Bone marrow (tissue), 2 donors: ENCODE measurements at places on chromosomes 7 and 10.
A peak's percentile ranks its signal among the peaks of the same experiment; 100 is the strongest.

- no peak for DNase-seq
Measured at GRCh38 chr7:115822801-115823200, 207.8 kb downstream of the TFEC start.

DNA sequence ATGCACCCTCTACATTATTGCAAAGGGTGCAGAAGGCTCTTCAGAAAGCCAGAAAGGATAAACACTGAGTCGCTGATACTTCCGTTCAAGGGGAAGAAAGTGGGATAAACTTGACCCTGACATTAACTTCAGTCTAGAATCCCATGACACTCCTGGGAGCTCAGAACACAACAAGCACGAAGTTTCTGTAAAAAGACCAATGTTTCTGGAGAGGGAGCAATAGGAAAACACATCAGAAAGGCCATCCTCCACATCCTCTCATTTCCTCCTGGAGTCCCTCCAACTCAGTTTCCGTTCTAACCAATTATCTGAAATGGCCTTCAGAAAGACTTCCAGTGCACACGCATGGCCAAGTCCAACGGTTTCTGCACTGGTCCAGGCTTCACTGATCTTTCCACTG, 113.5 kb downstream of the SORBS1 start:
- no peak for DNase-seq

GRCh38 chr7:16422103-16422435, 731 bp upstream of the CRPPA start:
- no peak for DNase-seq

GRCh38 chr7:47582764-47583738, 1.1 kb upstream of the TNS3 start:
- DNase-seq, result no peak

- no peak for DNase-seq
Measured at GRCh38 chr7:47525066-47525623, 56.8 kb downstream of the TNS3 start.

GRCh38 chr7:77450054-77450453, 33.9 kb upstream of the GSAP start:
- DNase-seq, result no peak

DNA sequence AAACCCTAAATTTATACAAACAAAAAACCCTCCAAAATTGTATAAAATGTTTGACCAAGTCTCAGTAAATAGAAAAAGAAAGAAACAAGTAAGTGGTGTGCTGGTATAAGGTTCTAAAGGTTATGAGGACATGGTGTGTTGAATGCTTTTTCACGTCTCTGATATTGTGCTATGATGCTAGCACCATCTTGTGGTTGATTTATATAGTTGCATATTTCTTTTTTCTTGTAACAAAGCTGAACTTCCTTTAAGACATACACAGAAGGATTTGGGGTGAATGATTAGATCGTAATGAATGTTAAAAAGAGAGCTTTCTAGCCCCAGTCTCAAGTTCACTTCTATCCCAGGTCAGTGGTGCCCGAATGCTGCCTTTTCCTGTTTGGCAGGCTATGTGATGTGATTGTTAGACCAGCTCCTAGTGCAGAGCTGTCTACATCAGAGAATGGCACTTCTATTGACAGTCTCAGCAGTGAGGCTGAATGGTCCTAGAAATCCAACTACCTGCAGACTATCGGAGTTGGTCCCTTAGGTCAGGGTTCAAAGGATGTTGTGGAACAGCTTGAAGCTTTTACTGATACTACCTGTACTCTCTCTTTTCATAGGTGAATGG, 25.0 kb downstream of the VTI1A start:
- DNase-seq, result peak; percentile 53
